ENCODE measurements at places on chromosomes 1 and 21.

GRCh38 chr21:46012154-46012553 is 30.6 kb downstream of the COL6A1 start:
- no peak for DNase-seq

DNA sequence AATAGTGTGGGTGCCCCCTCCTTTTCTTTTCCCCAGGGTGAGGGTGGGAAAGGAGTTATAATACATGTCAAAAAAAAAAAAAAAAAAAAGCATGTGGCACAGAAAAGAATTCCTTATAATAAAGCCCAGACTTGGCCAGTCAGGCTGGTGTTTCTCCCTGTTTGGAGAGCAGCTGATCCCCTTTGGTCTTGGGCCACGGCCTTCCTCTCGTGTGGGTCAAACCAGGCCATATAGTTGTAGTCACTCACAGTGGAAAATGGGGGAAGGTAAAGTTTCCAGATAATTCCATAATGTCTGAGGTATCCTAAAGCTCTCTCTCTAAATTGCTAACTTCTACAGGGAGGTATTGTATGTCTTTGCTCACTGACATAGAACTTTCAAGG is 22.0 kb downstream of the CLIC6 start:
- no peak for DNase-seq

- DNase-seq, result no peak
These were observed 5.0 kb downstream of the SRARP start for GRCh38 chr1:16009030-16009460.

- no peak for DNase-seq
These were observed 213.8 kb downstream of the PLA2G4A start for GRCh38 chr1:187042538-187042937.
